ENCODE measurements at places on chromosomes 7 and 10.

DNA sequence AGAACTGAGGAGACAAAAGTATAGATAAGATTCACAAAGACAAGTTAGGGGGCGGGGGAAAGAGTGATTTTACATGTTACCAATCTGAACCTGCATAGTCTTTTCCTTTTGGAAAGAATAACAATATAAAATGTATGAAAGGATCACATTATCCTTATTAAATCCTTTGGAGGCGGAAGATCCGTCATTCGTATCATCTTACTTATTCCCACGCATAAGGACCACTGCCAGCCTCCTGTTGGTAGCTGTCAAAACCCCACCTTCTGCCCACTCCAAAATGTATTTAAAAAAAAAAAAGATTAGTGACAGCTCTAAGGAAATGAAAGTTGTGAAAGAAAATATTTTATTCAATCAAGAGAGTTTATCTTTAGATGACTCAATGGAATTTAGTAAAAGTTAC, 821.0 kb upstream of the CELF2 start:
- DNase-seq, result no peak

DNA sequence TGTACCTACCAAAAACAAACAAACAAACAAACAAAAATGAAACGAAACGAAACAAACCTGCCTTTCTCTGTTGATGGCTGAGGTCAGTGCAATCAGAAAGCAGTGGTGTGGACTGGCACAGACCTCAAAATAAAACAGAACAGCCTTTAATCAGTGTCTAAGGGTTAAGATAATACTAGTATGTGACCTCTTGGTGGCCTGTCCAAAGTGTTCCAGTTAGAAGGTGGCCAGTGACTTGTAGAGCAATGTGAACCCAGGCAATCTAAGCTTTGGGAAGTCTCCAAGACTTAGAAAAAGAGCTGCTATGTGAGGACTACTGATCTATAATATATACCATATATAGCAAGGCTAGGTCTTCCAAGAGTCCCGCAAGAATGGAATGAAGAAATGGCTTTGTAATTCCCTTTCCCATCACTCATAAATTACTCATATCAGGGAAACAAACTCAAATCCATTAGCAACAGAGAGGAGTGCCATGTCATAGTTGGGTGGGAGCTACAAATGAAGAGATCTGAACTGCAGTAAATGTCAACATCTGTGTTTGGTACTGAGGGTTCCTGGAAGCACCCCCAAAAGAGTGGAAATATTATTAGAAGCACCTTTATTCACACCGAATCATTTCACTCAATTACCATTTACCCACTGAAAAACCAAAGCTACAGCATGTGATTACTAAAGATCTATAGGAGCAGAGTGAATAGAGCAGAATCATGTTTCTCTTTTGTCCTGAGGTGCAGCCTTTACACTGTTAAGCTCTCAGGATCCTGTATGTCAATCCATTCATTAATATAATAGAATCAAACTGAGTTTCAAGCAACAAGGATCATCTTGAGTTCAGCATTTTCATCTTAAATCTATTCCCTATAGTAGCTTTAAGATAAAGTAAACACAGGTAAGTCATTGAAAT, 28.0 kb downstream of the ABLIM1 start:
- no peak for DNase-seq

DNA sequence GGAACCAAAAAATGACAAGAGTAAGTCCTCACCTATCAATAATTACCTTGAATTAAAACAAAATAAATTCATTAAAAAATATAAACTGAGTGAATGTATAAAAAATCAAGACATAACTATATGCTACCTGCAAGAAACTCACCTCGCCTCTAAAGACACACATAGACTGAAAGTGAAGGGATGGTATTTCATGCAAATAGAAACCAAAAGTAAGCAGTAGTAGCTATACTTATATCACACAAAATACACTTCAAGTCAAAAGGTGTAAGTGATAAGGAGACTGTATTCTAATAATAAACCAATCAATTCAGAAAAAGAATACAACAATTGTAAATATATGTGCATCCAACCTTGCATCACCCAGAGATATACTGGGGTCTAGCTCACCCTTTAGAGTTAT, 332.6 kb downstream of the SH2D4B start:
- DNase-seq, result no peak

DNA sequence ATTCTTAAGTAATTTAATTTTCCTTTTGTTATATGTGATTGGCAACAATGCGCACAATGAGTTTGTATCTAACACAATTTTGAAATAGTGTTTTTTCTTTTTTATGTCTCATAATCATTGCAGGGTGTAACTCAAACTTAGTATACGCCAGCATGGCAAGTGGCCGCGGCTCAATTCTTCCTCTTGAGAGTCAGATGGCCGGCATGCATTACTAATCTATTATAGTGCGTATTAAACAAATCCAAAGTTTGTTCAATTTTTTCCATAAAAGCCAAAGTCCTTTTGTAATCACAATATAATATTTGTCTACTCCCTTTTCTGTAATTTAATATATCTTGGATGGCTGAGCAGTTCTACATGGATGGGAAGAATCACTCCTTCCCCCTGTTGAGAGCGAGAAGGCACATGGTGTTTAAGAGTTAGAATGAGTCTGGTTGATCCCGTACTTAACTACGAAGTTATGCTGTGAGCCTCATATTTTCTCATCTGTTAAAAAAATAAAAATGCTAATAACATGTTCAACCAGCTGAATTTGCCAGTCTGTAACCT, 12.7 kb downstream of the EPDR1 start:
- no peak for DNase-seq

DNA sequence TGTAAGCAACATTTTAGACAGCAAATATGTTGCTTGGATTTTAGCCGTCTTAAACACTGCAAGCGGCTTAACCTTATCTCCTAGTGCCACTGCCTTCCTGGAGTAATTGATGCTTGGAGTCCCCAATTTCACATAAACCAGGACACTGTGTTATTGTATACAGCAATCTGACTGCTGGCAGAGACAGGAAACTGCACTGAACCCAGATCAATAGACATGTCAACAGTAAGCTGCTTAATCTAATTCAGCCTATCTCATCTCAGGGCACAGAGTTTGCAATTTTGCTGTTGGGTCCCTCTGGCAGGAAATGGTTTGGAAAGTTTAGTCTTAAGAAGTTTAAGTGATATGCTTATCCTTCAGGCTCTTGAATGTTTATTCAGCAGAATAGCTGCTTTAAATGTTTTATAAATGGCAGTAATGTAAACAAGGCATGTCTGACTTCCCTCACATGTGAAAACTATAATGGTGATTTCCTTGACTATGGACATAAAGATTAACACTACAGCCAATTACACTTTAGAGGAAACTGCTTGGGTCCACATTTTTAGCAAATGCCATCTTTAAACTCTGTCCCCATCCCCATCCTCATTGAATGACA, 598.6 kb downstream of the PARD3 start:
- DNase-seq, result no peak
